NCI-H2081 (cell line): ENCODE measurements at places on chromosomes 7 and 10.

- no peak for DNase-seq
These were observed 265.0 kb downstream of the SORCS3 start for GRCh38 chr10:104906112-104906511.

- DNase-seq = no peak
These were observed 331.2 kb upstream of the FZD1 start for GRCh38 chr7:90933041-90933440.

DNA sequence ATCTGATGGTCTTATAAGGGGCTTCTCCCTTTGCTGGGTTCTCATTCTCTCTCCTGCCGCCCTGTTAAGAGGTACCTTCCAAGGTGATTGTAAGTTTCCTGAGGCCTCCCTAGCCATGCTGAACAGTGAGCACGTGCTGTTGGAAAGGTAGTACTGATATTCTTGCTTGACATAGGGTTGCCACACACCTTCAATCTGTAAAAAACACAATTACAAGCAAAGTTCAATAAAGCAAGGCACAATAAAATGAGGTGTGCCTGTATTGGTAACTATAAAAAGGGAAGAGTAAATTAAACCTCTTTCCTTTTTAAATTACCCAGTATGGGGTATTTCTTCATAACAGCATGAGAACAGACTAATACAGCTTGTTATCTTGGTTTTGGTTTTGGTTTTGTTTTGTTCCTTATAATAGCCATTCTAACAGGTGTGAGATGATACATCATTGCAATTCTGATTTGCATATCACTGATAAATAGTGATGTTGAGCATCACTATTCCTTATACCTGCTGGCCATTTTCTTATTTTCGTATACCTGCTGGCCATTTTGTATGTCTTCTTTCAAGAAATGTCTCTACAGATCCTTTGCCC lies 164.9 kb upstream of the TRIM24 start:
- DNase-seq = no peak

GRCh38 chr7:309586-310228 lies 19.7 kb downstream of the FOXL3 start:
- no peak for DNase-seq

DNA sequence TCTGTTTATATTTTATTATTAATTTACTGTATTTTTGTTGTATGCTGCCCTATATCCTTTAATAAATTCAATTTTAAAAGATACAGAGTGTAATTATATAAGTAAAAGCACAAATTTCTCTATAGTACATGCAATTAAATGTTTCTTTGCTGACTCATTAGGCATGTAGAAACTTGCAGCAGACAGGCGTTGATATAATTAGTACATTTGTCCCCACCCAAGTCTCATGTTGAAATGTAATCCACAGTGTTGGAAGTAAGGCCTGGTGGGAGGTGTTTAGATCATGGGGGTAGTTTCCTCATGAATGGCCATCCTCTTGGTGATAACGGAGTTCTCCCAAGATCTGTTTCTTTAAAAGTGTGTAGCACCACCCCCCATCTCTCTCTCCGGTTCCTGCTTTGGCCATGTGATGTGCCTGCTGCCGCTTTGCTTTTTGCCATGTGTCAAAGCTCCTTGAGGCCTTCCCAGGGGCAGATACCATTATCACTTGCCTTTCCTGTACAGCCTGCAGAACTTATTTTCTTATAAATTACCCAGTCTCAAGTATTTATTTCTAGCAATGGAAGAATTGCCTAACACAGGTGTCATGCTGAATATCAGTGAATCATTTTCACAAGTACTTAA lies 63.7 kb downstream of the TSPAN12 start:
- DNase-seq = no peak

- no peak for DNase-seq
These were observed 10.4 kb downstream of the TACR2 start for GRCh38 chr10:69406302-69406811.

- no peak for DNase-seq
These were observed 10.1 kb upstream of the OPN4 start for GRCh38 chr10:86644152-86644793.

DNA sequence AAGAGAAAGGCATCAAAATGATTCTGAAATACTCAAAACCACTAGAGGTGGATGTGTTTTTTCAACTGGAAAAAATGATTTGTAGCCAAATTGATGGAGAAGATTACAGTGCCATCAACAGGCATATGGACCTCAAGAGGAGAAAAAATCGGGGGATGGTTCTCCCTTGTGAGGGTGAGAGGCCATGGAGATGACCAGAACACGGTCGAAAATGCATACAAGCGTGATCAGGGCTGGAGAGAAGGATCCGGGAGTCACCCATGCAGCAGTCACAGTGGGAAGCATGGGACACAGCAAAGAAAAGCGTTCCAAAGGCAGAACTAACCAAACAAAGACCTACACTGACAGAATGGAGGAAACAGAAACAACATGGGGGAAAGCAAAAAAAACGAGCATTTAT lies 80.3 kb downstream of the SLC37A3 start:
- no peak for DNase-seq

- no peak for DNase-seq
These were observed 10.7 kb downstream of the DGKI start for GRCh38 chr7:137836113-137836509.

DNA sequence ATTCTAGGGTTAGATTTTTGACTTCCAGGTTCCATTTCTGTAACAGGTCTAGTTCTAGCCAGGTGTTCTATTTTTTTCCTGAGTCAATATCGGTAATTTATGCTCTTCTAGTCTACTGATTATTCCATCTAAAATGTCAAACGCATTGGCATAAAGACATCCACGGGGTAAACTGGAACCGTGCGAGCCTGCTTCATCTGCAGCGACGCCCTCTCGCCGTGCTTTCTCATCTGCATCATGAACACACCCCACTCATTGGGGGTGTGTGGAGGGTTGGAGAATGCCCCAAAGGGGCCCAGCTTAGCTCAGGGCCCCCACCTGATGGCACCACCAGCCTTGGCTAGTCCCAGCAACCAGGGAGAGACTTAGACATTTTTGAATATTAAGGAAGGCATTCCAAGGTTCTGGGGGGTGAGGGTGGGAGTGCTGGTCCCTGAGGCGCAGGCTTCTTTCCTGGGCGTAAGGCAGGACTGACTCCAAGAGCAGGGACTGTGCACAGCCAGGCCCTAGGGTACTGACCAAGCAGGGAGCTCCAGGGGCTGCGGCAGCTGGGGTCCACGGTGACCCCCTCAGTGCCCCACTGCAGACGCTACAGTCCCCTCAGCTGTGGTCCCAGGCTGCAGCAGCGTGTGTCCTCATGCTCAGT lies 12.9 kb upstream of the CRYGN start:
- DNase-seq = no peak

GRCh38 chr10:8637640-8638039 lies 583.2 kb downstream of the GATA3 start:
- no peak for DNase-seq
